ENCODE measurements at places on chromosomes 1 and 21.

DNA sequence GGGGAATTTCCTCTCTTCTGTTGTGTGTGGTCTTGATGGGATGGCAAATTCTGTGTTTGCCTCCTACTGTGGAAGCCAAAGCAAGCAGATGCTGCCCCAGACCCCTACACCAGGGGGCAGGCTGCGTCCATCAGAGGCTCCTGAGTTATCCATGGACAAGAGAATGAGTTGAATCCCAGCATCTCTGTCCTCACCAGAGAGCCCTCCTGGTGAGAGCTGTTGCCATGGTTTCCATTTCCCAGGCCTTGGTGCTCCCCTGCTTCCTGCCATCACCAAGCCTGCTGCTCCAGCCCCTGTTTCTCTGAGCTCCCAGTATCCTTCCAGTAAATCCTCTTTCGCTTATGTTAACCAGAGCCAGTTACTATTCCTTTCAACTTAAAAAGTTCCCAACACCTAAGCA, 20.4 kb upstream of the GNG12 start:
- no peak for DNase-seq

DNA sequence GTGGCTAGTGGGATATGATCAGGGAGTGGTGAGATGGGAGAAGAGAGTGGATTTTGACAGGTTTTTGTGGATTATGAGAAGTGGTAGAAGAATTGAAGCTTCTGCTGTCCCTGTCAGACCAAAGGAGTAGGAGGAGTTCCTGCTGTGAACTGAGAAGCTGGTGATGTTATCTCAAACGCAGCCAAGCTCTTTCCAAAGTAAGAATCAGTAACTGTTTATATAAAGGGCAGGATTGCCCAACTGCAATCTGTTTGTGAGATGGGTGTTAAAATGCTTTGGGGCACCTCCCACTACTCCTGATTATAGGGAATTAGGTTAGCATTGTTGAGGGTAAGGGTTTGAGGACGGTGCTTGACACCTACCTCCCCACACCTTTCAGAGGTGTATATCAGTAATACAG, 60.5 kb upstream of the USP25 start:
- DNase-seq: no peak

DNA sequence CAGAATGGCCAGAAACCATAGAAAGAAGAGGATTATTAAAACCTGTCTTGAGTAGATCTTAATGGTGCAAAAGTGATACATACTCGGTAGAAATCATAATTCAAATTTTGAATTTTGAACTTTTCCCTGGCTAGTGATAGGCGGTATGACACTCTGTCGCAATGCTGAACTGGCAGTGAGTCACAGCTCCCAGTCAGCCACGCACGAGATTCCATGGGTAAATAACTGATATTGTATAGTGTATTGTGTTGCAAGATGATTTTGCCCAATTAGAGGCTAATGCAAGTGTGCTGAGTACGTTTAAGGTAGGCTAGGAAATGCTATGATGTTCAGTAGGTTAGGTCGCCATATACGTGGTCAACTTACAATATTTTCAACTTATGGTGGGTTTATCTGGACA, 207.0 kb downstream of the SIPA1L2 start:
- no peak for DNase-seq

DNA sequence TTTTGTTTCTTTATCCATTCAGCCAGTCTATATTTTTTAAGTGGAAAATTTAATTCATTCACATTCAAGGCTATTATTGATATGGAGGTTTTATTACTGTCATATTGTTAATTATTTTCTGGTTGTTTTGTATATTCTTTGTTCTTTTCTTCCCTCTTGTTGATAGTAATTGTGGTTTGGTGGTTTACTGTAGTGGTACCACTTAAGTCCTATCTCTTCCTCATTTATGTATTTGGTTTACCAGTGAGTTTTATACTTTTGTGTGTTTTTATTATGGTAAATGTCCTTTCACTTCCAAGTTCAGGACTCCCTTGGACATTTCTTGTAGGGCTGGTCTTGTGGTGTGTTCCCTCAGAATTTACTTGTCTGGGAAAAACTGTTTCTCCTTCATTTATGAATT, 28.1 kb upstream of the PM20D1 start:
- no peak for DNase-seq

DNA sequence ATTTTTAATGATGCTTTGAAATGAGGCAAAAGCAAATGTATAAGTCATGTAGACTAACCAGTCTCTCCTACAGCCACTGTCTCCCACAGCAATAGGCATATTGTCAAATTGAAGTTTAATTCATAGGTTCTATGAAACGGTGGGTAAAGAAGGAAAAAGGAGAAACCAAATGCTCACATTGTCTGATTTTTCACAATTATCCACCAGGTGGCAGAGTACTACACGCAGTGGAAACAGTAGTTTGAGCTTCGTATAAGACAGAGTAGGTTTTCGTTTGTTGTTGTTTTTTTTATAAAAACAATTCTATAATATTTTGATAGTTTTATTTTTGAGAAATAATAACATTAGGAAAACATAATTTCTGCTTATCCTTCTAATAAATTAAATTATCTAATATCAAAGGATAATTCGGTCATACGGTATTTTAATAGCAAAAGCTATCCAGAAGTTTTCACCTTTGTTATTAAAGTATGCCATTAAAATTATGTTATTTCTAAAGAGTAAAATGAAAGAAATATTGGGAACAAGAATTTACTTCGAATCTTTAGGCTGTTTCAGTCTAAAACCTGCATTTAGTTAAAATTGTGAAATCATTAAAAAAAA, 39.1 kb downstream of the TYW3 start:
- no peak for DNase-seq

DNA sequence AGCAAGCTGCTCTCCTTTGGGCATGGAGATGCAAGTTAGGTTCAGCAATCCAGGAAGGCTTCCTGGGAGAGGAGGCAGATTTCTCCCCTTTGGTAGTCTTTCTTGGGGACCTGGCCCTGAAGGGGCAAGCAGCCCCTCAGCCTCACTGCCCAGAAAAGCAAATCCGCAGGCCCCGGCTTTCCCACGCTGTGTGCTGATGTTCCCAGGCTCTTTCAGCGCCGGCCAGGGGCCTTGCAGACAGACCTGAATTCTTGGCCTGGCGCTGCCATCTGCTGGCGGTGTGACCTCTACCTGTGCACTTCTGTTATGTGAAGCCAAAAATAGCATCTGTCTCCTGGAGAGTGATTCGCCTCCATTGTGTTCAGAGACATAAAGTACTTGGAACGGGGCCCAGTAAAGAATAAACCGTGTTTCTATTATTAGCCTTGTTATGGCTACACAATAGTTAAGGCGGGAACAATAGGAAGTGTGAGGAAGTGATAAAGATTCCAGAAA, 64.8 kb downstream of the ALPL start:
- no peak for DNase-seq
